Left renal cortex interstitium (tissue), 4 donors: ENCODE measurements at places on chromosomes 4 and X. TPM values are rescaled to one million over a fixed set of nuclear protein-coding genes. Genes with fewer than 3 reads are reported as not detected.

DNA sequence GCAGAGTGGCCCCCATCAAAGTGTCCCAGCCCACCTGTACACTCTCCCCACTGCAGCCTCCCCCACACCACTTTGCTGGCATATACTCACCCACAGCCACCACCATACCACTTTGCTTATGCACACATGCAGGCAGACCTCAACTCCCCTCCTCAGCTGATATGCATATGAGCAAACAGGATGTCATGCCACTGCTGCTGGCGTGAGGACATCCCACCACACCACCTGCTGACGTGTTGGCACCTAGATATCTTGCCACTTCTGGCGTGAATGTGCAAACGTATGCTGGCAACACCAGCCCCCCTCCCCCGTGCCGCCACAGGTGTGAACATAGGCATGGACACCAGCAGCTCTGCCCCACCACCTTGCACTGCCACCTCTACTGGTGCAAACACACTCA lies 22.4 kb upstream of the MAGEA8 start:
- no peak for DNase-seq

DNA sequence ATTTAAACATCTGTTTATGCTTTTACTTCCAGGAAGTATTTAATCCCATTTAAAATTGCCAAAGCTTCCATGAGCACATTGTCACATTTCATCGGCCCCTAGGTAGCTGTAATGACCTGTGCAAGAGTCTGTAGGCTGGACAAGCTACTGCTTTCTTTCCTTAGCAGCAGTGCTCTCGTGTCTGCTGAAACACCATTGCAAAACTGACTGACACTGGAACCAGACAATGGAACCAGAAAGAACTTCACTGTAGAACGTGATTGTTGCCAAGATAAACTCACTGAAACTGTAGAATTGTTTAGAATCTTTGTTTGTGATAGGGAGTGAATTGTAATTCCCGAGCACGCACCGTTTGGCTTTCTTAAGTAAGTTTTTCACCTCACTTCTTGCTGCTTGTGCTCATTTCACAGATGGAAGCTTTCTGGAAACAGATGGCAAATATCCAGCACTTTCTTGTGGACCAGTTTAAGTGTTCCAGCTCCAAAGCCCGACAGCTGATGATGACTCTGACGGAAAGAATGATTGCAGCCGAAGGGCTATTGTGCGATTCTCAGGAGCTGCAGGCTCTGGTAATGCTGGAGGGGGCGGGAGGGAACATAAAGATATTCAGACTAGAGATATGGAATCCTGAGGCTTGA lies 36.9 kb downstream of the EVC start:
- peak; percentile 73 for DNase-seq

- no peak for DNase-seq
Measured at GRCh38 chr4:178553201-178553600, 1111.0 kb upstream of the AGA start.

- no peak for DNase-seq
Measured at GRCh38 chrX:22628275-22628674, 355.6 kb downstream of the CBLL2 start.

DNA sequence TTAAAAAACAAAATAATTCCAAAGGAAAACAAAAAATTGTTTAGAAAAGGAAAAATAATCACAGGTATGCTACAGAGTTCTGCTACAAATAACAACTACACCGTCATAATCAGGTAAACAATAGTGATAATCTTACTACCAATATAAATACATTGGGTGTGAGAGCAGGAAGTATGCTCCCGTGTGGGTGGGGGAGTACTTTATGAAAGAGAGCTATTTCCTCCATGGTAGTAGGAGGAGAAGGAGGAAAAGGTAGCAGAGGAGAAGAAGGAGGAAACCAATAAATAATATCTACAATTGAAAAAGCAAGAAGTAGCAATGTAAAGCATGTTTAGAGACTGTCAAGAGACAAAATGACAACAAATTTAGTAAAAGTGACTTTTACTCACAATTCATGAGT lies 35.1 kb downstream of the TEC start:
- DNase-seq: no peak

GRCh38 chr4:20254511-20255250 lies 3.0 kb downstream of the SLIT2 start:
- DNase-seq: no peak

Gene SLITRK4
- 15.7 TPM for polyA plus RNA-seq

Gene TLR1
- polyA plus RNA-seq: 4.5 TPM

Gene CENPI
- polyA plus RNA-seq: 8.6 TPM
